ENCODE measurements at places on chromosomes 4 and X.

- DNase-seq, result no peak
Measured at GRCh38 chrX:95885074-95885473, 799.6 kb upstream of the DIAPH2 start.

DNA sequence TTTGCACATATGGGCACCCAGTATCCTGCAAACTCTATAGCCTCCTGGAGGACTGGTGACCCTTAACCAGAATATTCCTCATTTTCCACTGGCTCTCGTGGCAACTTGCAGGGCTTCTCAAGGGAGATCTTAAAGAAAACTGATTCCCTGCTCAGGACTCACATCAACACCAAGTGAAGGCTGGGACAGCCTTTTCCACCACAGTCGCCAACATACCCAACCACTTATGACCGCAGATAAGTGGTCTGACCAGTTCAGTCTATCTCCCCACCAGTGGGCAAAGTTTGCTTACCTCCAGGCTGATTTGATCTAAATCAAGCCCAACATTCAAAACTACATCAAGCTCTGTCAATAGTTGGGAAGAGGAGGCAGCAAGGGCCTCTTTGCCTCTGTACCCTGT, 289.3 kb upstream of the GATB start:
- DNase-seq, result no peak

- DNase-seq, result no peak
Measured at GRCh38 chr4:152462047-152462446, 73.8 kb downstream of the FBXW7 start.

DNA sequence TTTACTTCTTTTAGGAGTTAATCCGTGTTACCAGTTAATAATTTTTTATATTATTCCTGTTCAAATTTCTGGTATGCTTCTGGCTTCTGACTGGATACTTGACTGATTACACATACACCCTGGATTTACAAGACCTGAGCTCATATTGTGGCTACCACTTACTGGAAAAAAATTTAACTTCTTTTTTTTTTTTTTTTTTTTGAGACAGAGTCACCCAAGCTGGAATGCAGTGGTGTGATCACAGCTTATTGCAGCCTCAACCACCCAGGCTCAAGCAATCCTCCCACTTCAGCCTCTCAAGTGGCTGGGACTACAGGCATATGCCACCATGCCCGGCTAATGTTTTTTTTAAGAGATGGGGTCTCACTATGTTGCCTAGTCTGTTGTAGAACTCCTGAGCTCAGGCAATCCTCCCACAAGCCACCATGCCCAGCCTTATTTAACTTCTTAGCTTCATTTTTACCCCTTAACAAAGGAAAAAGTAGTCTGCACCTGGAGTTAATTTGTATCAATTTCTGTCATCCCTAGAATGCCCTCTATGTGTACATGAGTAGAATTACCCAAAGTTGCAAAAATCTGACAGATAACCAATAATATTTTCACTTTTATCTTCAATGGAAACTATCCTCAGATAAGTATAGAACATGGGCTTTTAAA, 50.3 kb downstream of the TMEM165 start:
- DNase-seq, result no peak

- no peak for DNase-seq
Measured at GRCh38 chrX:150094375-150094774, 156.1 kb upstream of the EOLA2 start.

- DNase-seq, result no peak
Measured at GRCh38 chr4:66016240-66016639, 346.0 kb upstream of the EPHA5 start.

All from NCI-H1417 (cell line).